ENCODE measurements at places on chromosomes 2 and 18. TPM values are rescaled to one million over a fixed set of nuclear protein-coding genes. Genes with fewer than 3 reads are reported as not detected.

- no peaks in the 10 kb centered on the region for H3K27me3 ChIP-seq
- H3K4me3 ChIP-seq, result no peak overlapping the region
- DNase-seq, result no peak
- H3K4me1 ChIP-seq, result no peaks in the 10 kb centered on the region
- H3K36me3 ChIP-seq, result no peaks in the 10 kb centered on the region
Measured at GRCh38 chr2:138124521-138124920, 160.2 kb downstream of the HNMT start.

The GRHL1 gene
- 1.4 TPM for total RNA-seq

- no peak overlapping the region for H3K4me3 ChIP-seq
- H3K36me3 ChIP-seq, result no peaks in the 10 kb centered on the region
- H3K27me3 ChIP-seq, result peaks cover 19% of the 10 kb centered on the region
- DNase-seq, result no peak
- H3K27ac ChIP-seq, result no peak overlapping the region
Measured at GRCh38 chr2:200750323-200750910, 61.3 kb upstream of the BZW1 start.

GRCh38 chr18:8695932-8696517 is 9.3 kb upstream of the MTCL1 start:
- H3K27me3 ChIP-seq, result peaks cover 12% of the 10 kb centered on the region
- DNase-seq, result no peak
- no peaks in the 10 kb centered on the region for H3K4me1 ChIP-seq

- no peaks in the 10 kb centered on the region for H3K27me3 ChIP-seq
- H3K36me3 ChIP-seq, result no peaks in the 10 kb centered on the region
- no peaks in the 10 kb centered on the region for H3K4me1 ChIP-seq
- no peak overlapping the region for H3K4me3 ChIP-seq
- H3K27ac ChIP-seq, result no peak overlapping the region
Measured at GRCh38 chr18:70848329-70848728, 559.5 kb downstream of the SOCS6 start.

DNA sequence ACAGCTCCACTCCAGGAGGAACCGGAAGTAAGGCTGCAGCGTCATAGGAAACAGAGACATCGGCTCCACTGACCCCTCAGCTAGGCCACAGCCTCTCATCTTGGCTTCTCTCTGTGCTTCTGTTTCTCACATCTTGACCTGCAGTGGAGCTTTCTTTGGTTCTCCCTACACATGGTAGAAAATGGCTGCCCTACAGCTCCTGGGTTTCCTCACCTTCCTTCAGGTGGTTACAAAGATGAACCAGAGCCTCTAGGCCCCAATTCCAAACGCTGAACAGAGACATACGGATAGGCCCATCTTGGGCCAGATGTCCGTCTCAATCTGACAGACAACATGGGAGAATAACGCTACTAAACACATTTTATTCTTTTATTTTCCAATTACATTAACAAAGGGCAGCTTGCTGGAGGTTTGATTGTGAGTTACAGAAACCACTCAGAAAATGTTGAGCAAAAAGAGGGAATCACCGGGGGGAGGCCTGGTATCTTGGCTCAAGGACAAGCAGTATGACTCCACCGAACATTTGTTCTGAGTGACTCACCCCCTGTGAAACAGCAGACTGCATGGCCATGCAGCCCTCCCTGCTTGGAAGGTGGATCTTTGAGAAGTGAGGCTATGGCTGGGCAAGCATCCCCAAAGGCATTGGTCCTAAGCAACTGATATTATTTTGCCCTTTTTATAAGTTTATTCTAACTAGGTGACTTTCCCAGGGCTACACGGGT is 303.5 kb downstream of the CDCA7 start:
- DNase-seq, result no peak
- H3K36me3 ChIP-seq, result no peaks in the 10 kb centered on the region
- H3K4me3 ChIP-seq, result no peak overlapping the region
- H3K27ac ChIP-seq, result no peak overlapping the region
- peaks cover 7% of the 10 kb centered on the region for H3K27me3 ChIP-seq
- no peaks in the 10 kb centered on the region for H3K4me1 ChIP-seq

The EXOC6B gene
- total RNA-seq, result 9.4 TPM

- H3K27ac ChIP-seq, result no peak overlapping the region
- H3K36me3 ChIP-seq, result no peaks in the 10 kb centered on the region
- peaks cover 4% of the 10 kb centered on the region for H3K4me1 ChIP-seq
- DNase-seq, result no peak
- no peak overlapping the region for H3K4me3 ChIP-seq
Measured at GRCh38 chr2:95002498-95002897, 23.0 kb upstream of the MAL start.

DNA sequence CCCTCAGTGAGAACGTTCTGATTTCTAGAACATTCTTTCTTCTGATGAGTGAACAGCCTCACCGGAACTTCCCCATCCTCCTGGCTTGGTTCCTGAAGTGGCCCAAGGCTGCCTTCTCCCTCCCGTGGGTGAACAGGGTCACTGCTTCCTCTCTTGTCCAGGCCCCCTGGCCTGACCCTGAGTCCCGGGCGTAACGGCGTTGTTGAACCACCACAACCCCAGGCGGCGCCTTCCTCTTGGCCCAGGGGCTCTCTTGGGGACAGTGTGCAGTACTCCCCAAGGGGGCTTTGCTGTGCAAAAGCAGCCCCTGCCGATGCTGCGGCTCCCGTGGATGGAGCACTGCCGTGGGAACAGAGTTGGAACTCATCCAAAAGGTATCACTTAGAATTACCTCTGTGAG is 147.2 kb downstream of the TSN start:
- H3K4me3 ChIP-seq, result peak overlapping the region; percentile 24
- H3K36me3 ChIP-seq, result no peaks in the 10 kb centered on the region
- H3K4me1 ChIP-seq, result no peaks in the 10 kb centered on the region
- no peak for DNase-seq

DNA sequence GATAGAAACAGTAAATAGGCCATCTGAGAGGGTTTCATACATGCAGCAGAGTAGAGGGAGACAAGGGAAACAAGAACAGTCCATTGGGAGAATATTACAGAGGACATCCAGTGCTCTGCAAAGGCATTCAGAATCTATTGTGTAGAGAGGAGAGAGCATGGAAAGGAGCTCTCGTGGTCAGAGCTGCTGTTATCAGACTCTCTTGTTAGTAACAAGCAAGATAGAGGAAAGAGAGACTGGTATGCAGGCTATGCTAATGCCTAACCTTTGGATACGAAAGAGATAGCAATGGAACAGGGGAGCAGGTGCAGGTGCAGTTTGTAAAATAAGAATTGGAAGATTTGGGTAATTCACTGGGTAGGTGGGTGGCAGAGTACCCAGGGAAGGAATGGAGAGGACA is 855.9 kb downstream of the CNTNAP5 start:
- H3K27me3 ChIP-seq, result no peaks in the 10 kb centered on the region
- no peak overlapping the region for H3K27ac ChIP-seq
- DNase-seq, result no peak
- no peaks in the 10 kb centered on the region for H3K36me3 ChIP-seq

The ACOXL gene
- total RNA-seq, result 1.4 TPM

- H3K4me1 ChIP-seq, result peaks cover 3% of the 10 kb centered on the region
- H3K36me3 ChIP-seq, result peaks cover 56% of the 10 kb centered on the region
- no peak overlapping the region for H3K27ac ChIP-seq
- H3K4me3 ChIP-seq, result no peak overlapping the region
Measured at GRCh38 chr2:27042985-27043634, 8.4 kb upstream of the AGBL5 start.

GRCh38 chr18:26940744-26941398 is 75.4 kb upstream of the AQP4 start:
- H3K27ac ChIP-seq, result no peak overlapping the region
- H3K4me3 ChIP-seq, result no peak overlapping the region
- no peaks in the 10 kb centered on the region for H3K36me3 ChIP-seq
- no peaks in the 10 kb centered on the region for H3K27me3 ChIP-seq
- H3K4me1 ChIP-seq, result no peaks in the 10 kb centered on the region

The ALPI gene
- total RNA-seq, result not detected

DNA sequence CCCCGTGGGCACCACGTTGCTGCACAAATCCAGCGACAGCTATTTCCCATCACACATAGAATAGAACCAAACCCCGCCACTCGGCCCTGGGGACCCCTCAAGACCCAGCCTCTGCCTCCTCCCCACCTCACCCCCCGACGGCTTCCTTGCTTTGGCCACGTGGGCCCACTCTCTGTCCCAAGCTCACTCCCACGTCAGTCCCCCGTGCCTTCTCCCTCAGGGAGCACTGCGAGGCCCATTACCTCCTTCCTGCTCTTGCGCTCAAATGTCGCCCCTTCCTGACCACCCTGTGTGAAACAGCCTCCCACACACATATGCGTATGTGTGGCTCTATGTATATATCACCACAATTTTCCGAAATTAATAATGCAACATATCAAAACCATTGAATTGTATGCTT is 239.7 kb downstream of the SH3BP4 start:
- no peaks in the 10 kb centered on the region for H3K36me3 ChIP-seq
- H3K4me3 ChIP-seq, result no peak overlapping the region
- no peak for DNase-seq

The CERKL gene
- total RNA-seq, result not detected

DNA sequence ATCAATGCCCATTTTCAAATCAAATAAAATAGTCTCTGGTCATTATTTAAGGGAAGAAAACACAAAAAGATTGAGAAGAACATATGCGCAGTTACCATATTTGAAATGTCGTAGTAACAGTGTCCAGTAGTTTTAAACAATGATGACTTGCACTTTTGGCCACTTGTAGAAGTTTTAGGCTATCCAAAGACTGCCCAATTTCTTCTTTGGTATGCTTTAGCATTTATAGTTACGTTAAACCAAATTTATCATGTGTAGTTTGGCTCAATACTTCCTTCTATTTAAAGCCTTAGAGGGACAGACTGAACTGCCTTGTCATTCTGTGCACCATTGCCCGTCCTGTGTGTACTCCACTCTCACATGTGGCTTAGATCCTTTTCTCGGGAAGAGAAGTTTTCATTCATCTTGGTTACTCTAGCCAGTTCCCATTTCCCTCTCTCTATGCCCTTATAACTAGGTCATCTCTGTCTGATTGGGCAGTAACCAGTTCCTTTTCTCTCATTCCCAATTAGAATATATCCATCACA is 84.8 kb upstream of the TTN start:
- DNase-seq, result no peak
- no peaks in the 10 kb centered on the region for H3K27me3 ChIP-seq
- no peak overlapping the region for H3K27ac ChIP-seq
- H3K4me1 ChIP-seq, result peaks cover 9% of the 10 kb centered on the region
- H3K36me3 ChIP-seq, result no peaks in the 10 kb centered on the region
- no peak overlapping the region for H3K4me3 ChIP-seq

DNA sequence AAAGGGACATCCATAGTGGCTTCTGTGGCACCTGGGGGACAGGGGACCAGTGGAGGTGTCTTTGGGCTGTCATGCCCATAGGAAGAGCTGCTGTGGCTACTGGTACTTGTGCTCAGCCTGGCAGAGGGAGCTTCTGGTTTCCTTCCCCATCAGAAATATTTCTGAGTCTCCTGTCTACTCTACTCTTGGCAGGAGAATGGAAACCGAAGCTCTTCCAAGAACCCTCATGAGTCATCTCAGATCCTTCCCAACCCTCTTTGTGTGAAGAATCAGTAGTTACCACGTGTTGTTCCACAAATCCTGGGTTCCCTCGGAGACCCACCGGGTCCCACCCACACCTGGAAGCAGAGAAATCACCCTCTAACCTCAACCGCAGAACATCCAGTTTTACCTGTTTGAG is 234.9 kb downstream of the FHOD3 start:
- no peak overlapping the region for H3K27ac ChIP-seq
- DNase-seq, result no peak
- peaks cover 7% of the 10 kb centered on the region for H3K4me1 ChIP-seq
- H3K27me3 ChIP-seq, result no peaks in the 10 kb centered on the region
- H3K4me3 ChIP-seq, result no peak overlapping the region

The MFSD6 gene
- 40.9 TPM for total RNA-seq

- no peak for DNase-seq
- no peak overlapping the region for H3K4me3 ChIP-seq
- peaks cover 70% of the 10 kb centered on the region for H3K36me3 ChIP-seq
- H3K27ac ChIP-seq, result no peak overlapping the region
Measured at GRCh38 chr2:84965192-84965516, 5.8 kb upstream of the KCMF1 start.

DNA sequence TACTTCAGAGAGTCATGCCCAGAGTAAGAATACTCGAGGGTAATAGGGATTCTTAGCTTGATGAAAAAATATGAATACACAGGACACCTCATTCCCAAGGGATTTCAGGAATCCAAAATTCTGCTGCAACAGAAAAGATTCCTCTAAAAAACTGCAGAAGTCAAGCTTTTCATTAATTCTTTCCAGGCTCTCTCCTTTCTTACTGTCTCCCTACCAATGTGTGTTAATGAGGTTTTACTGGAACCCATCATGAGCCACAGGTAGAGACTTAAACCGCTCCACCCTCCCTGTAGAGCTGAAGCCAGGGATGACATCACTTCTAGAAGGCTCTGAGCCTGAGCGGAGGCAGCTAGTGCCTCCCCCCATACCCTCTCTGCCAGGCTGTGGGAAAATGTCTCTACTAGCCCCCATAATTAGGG is 3.4 kb downstream of the SDC1 start:
- no peaks in the 10 kb centered on the region for H3K36me3 ChIP-seq
- no peak for DNase-seq
- H3K27ac ChIP-seq, result no peak overlapping the region

DNA sequence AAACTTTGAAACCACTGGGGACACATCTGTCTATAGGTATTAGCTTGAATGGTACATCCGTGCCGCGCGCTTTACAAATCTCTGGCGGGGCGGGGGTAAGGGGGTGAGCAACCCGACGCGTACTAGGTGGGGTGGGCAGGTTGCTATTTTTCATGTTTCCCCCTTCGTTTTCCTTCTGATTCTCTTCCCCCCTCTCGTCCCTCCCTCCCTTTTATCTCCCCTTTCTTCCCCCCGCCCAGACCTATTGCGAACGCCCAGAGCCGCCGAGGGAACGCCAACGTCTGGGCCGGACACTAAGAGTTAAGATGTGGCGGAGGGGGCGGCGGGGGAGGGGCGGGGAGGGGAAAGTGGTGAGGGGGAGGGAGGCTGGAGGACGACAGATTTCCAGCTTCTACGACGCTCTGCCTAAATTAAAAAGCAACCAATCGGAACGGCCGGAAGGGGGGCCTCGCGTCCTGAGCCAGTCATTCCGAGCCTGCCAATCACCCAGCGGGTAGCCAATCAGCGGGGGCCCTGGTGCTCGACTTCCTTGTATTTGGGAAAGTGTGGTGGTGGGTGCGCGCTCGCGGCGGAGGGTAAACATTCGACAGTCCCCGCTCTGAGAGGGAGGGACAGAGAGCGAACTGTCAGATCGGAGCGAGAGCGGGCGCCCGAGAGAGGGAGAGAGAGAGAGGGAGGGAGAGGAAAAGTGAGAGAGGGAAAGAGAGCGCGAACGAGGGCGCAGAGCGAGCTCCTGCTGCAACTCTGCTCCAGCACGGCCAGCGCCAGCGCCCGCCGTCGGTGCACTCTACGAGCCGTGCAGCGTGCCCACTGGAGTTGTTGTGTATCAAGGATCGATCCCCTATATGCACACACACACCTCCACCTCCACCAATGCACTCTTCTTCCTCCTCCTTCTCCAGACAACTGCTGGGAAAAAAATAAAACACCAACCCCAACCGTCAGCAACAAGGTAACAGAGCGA is at the start of gene POU3F3:
Gene POU3F3, plus strand, starts transcription at position 582 of the 964 bp plus-strand sequence. CDS start 1,396 bp downstream, outside the sequence.
- peak within 1 kb of the TSS; percentile 74 for H3K4me3 ChIP-seq
- peaks cover 22% of the 10 kb centered on the region for H3K4me1 ChIP-seq
- peaks cover 7% of the 10 kb centered on the region for H3K36me3 ChIP-seq

All from activated T-helper 2 cell treated with anti-CD3 and anti-CD28 coated beads, Interferon-gamma antibody, Interleukin-2, Interleukin-4, amounts not matched to agents 10 μg/mL and 5 μg/mL and 100 μg/mL, durations not matched to agents 14 hours and 24 hours and 36 hours (primary cell).